ENCODE measurements at places on chromosomes 16 and 17.

GRCh38 chr17:30520436-30520835 is 43.2 kb downstream of the GOSR1 start:
- no peak for DNase-seq

DNA sequence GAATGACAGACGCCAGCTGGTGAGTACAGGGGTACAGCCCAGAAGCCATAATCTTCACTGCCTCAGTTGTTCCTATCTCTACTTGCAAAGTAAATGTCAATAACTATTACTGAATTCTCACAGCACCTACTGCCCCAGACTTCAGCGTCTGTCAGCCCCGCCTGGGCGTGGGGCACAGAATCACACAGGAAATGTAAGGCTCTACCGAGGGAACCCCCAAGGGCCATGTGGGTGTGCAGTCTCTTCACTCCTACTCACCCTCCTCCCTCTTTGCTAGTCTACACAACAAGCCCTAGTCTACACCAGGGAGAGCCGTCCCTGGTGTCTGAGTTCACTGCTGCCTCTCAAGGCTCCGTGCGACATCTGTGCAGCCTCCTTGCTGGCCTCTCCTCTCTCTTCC is 4.5 kb downstream of the NPTX1 start:
- DNase-seq = no peak

DNA sequence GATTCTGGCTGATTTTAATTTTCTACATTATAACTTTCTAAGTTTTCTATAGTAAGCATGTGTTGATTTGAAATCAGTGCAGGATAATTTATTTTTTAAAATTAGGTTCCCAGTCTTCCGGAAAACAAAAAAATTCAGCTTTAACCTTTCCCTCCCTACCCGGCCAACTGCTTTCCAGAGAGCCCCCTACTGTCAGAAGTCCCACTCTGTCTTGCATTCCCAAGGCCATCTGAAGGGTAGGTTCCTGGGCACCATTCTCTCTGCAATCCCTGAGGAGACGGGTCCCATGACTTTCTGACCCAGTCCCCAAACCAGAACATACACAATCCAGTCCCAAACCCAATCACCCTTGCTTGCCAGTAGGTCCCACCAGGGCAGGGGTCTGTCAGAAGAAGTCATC is 200.3 kb downstream of the CYLD start:
- DNase-seq = no peak

DNA sequence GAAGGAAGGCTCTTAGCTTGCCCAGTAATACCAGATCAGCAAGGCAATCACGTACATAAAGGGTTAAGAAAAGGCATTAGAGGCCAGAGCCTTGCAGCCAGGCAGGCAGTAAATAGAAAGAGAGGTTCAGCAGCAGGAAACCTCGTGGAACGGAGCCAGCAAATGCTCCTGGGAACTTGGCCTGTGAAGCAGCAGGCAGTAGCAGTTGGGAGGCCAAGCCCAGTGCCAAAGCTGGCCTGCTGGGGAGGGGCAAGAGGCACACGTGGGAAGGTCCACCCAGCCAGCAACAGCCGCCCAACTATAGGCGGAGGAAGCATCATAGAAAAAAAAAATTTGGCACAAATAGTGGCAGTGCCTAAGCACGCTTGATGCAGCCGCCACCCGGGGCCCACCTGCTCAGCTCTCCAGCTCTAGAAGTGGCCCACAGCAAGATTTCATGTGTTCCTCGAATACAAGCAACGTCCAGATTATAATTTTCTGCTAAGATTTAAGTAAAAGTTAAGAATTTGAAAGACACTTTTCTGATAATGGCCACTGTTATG is 2339.5 kb downstream of the TP53TG3F start:
- no peak for DNase-seq

DNA sequence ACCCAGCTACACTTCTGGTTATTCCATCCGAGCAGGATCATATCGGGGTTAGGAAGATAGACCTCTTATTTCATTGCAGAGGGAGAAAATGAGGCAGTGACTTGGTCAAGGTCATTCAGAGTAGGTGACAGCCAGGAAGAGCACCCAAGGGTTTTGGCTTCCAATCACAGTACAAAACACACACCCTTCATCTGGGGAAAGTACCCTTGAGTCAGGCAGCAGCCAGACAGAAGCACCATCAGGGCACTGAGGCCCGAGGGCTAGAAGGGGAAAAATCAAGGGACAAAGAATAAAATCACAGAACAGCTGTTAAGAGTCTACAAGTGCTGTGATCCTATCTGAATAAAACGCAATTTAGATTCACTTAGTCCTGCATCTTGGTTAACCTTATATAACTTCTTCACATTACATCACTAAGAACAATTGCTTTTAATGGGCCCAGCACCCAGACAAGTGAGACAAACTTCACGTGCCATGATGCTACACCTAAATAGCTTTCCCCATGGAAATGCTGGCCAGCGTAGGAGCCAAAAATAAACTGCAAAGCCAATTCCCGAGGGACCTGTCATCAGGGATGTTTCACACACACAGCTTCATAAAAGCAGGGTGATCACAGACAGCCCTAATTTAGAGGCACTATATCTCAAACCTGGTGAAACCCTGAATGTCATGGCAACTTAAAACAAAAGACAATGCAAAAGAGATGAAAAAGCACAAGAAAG is 4.9 kb downstream of the UBE2O start:
- DNase-seq = no peak

DNA sequence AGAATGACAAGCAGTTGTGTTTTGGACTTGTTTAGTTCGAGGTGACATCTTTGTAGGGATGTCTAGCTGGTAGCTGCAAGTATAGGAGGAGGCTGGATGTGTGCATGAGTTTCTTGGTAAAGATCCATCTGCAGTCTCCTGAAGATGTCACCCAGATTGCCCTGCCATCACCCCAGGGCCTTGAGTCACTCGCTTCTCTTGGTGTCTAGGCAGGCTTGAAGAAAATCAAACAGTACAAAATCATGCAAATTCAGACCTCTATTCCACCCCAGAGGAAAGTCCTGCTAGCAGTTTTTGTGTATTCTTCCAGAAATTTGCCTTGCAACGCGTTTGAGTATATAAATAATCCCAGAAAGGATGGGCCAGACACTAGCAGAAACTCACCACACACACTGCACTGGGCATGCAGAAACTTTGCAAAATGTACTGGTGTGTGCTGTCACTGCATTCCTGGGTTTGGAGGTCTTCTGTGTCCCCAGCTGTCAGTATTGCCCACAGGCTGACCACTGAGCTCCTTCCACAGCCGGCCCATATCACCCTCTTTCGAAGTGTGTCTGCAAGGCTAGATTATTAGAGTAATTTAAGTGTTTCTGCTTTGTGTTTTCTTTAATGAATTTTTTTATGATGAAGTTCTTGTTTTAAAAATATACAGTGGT is 51.5 kb downstream of the TENT4B start:
- DNase-seq = no peak

GRCh38 chr17:58006560-58006923 is 504 bp downstream of the SRSF1 start:
- peak; percentile 64 for DNase-seq

DNA sequence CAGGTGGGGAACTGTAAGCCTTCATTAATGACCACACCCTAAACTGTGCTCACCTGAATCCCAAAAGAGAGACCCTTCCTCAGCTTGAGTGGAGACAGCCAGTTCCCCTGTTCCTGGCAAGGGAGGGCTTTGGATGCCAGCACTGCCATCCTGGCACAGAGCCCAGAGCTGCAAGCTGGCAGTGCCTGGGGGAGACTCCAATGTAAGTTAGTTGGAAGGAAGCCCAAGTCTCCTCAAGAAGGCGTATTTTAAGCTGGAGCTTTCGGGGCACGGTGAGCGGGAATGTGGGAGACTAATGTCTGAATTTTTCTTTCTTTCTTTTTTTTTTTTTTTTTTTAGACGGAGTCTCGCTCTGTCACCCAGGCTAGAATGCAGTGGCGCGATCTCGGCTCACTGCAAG is 4.7 kb downstream of the CDC42EP4 start:
- DNase-seq = no peak

DNA sequence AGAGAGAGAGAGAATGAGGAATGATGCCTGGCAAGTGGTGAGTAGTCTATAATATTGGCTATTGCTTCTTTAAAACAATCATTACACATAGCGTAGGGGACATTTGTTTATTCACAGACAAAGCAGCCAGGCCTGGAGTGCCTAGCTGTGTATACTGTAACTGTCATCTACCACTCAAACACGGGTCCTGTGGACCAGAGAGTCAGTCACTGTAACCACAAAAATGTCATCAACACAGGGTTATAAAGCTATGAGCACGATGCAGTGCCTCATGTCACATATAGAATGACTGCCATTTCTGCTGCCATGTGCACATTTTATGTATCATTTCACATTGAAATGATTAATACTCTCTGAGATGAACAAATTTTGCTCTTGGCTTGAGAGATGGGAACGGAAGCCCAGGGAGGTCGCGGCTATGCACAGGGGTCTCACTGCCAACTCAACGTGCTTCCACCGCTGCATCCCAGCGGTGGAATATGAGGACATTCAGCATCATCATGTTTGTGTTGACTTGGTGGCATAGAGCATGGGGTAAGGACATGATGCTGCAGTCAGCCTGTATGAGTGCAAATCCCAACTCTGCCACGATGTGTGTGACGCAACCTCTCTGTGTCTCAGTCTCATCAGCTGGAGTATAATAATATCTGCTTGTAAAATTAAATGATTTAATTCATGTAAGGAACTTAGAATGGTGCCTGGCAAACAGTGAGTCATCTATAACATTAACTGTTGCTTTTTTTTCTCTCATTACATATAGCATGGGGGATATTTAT is 3.3 kb downstream of the MT1H start:
- no peak for DNase-seq

GRCh38 chr17:19270704-19271611 is 33.8 kb downstream of the EPN2 start:
- DNase-seq = no peak

DNA sequence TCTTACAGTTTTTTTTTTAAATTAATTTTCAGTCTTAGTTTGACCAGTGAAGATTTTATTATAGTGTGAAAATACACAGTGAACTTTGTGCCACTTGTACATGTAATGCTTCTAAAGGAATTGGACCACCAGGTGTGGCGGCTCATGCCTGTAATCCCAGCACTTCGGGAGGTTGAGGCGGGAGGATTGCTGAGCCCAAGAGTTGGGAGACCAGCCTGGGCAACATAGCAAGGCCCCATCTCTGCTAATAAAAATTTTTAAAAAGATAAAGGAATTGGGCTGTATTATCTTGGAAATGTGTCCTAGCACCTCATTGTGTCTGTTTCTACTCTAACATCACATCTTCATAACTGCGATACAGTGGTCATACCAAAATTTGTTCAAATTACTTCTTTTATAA is 3.8 kb downstream of the IST1 start:
- DNase-seq = no peak

- no peak for DNase-seq
Observed at GRCh38 chr17:19747829-19748806, at the start of gene ALDH3A1. ALDH3A1 (minus strand) TSS chr17:19748298; CDS start chr17:19745129, 3,169 bp downstream.

- DNase-seq = no peak
Observed at GRCh38 chr17:66542129-66542966, 239.9 kb downstream of the PRKCA start.

GRCh38 chr17:29615048-29615385 is 7.7 kb downstream of the CORO6 start:
- peak; percentile 29 for DNase-seq

Measured in stimulated activated CD4-positive, alpha-beta T cell treated with anti-CD3 and anti-CD28 coated beads, Interleukin-2, amount 100 ng/mL, for 48 hours (primary cell).